Thoracic aorta endothelial cell (primary cell): ENCODE measurements at places on chromosomes 11 and 22. TPM values are rescaled to one million over a fixed set of nuclear protein-coding genes. Genes with fewer than 3 reads are reported as not detected.

The ZBED4 gene
- 21.5 and 25.2 TPM in 2 replicates for total RNA-seq

The HSPA8 gene
- 3,673 and 3,915 TPM in 2 replicates for total RNA-seq

The POU2F3 gene
- total RNA-seq, result not detected in 2 replicates

The CARD18 gene
- not detected in 2 replicates for total RNA-seq

The AGBL2 gene
- 0.07 TPM in 1 of 2 replicates, not detected in the other for total RNA-seq

The XPNPEP3 gene
- 19.4 and 23.0 TPM in 2 replicates for total RNA-seq

The KCNE3 gene
- total RNA-seq, result 0.53 and 0.72 TPM in 2 replicates

The TTC28 gene
- 43.1 and 45.1 TPM in 2 replicates for total RNA-seq

The OR51B2 gene
- total RNA-seq, result not detected in 2 replicates

The OR10A3 gene
- total RNA-seq, result not detected in 2 replicates

The LBHD1 gene
- 4.8 and 6.0 TPM in 2 replicates for total RNA-seq

The GLB1L3 gene
- not detected in 2 replicates for total RNA-seq

The CCDC116 gene
- total RNA-seq, result 0.13 and 0.14 TPM in 2 replicates

The ACRV1 gene
- total RNA-seq, result not detected in 2 replicates

The XKR3 gene
- not detected in 2 replicates for total RNA-seq

The OR4D5 gene
- not detected in 2 replicates for total RNA-seq

The PARVG gene
- not detected in 2 replicates for total RNA-seq

The OR5D18 gene
- total RNA-seq, result not detected in 2 replicates

The C11orf86 gene
- not detected in 2 replicates for total RNA-seq
